Esophagus squamous epithelium (tissue), 5 donors: ENCODE measurements at places on chromosomes 1 and 21.

- no peak for DNase-seq
These were observed 133.5 kb downstream of the HMGB4 start for GRCh38 chr1:33997127-33998036.

GRCh38 chr1:239657291-239657690 is 270.9 kb downstream of the CHRM3 start:
- no peak for DNase-seq

- DNase-seq: no peak
These were observed 29.6 kb downstream of the DMBX1 start for GRCh38 chr1:46519209-46519608.

DNA sequence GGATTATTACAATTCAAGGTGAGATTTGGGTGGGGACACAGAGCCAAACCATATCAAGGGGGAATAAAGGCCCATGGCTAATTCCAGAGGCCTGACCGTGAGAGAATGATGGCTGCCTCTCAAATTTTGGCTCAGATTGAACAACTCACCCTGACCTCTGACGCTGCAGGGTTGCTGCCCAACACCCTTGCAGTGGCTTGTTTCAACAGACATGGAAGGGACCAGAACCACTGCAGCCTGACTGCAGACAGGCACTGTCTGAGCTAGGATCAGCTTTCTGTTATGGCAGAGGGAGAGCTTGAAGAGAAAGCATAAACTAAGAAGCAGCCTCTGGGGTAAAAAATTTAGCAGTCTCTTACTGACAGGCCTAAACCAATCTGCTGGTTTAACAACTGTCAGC is 90.2 kb upstream of the GADD45A start:
- DNase-seq: no peak

DNA sequence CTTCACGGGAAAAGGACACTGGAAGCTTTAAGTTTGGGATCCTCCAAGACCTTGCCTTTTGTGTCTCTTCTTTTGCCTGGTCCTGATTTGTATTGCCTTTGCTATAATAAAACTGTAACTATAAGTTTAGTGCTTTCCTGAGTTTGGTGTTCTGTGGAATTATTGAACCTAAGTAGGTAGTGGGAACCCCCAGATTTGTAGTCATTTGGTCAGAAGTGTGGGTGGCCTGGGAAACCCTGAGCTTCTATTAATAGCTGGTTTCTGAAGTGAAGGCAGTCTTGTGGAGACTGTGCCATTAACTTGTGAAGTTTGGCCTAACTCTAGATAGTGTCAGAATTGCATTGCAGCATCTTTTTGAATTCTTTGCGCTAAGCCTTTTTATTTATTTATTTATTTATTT is 6.8 kb upstream of the MYCL start:
- no peak for DNase-seq

- no peak for DNase-seq
These were observed 369 bp upstream of the ZYG11B start for GRCh38 chr1:52725903-52726264.

GRCh38 chr1:1954831-1955441 is 35.9 kb upstream of the TMEM52 start:
- DNase-seq: no peak

DNA sequence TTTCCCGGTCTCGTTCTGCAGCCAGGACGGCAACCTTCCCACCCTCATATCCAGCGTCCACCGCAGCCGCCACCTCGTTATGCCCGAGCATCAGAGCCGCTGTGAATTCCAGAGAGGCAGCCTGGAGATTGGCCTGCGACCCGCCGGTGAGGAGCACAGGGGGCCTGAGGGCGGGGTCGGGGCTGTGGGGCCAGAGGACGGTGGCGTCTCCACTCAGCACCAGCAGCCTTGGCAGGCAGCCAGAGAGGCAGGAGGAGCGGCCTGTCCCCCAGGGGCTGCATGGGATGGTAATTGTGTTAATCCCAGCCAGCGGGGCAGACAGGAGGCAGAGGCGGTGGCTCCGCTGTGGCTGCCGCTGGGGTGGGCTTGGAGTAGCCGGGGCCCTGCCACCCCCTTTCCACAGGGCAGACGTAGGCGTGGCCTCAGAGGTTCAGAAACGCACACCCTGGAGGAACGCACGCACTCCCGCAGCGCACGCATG is 12.1 kb downstream of the SAMD11 start:
- no peak for DNase-seq
